ENCODE measurements at places on chromosomes 4 and X.

GRCh38 chr4:147689067-147689466 is 5.1 kb upstream of the PRMT9 start:
- peak; percentile 59 for DNase-seq

- no peak for DNase-seq
Observed at GRCh38 chr4:168536448-168536847, 39.6 kb downstream of the PALLD start.

GRCh38 chr4:71923070-71923469 is 108.7 kb upstream of the NPFFR2 start:
- no peak for DNase-seq

DNA sequence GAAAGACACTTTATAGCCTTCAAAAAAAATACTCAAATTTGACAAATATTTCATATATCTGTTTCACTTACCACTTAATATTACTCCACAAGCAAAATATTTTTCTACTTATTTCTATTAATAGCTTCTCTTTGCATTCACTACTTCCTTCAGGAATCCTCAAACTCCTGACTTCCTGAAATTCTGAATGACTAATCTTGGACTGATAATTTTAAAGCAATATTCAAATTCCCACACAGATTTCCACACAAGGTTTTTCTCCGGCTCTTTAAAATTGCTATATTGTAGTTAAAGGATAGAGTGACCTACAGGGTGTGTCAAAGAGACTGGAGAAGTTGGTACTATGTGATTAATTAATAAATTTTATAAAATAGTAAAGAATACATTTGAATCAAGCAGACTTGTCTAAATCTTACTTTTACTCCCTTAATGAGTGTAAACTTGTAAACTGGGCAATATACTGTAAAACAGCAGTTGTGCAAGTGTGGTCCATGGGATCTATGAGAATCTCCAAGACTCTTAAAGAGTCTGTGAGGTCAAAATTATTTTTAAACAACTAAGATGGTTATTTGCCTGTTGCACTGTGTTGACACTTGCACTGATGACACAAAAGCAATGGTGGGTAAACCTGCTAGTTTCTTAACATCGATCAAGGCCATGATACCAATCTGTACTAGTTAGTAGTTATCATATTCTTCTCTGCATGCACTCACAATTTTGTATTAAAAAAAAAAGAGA is 44.5 kb downstream of the ANKRD17 start:
- no peak for DNase-seq

DNA sequence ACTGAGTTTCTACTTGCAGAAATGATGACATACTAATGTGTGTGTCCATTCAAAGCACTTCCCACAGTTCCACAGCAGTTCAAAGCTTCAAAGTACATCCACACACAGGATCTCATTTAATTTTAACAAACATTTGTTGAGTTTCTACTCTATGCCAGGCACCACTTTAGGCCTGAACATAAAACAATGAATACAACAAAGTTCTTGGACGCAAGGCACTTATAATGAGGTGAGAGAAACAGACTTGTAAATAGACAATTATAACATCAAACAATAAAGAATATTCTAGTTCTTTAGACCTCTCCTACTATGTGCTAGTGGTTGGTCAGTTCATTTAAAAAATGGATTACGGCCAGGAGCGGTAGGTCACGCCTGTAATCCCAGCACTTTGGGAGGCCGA is 82.0 kb upstream of the SPANXB1 start:
- DNase-seq: no peak

All from activated CD4-positive, alpha-beta memory T cell treated with anti-CD3 and anti-CD28 coated beads, Interleukin-2, amount 10 ng/mL, durations not matched to agents 7 days and 5 days (primary cell).